ENCODE measurements at places on chromosomes 11 and 22.

- no peak for DNase-seq
Measured at GRCh38 chr11:34910817-34911216, 5.4 kb downstream of the APIP start.

GRCh38 chr22:36065462-36065774, 36.8 kb upstream of the RBFOX2 start:
- no peak for DNase-seq

- no peak for DNase-seq
Measured at GRCh38 chr22:48574776-48575617, 1252.7 kb downstream of the BRD1 start.

DNA sequence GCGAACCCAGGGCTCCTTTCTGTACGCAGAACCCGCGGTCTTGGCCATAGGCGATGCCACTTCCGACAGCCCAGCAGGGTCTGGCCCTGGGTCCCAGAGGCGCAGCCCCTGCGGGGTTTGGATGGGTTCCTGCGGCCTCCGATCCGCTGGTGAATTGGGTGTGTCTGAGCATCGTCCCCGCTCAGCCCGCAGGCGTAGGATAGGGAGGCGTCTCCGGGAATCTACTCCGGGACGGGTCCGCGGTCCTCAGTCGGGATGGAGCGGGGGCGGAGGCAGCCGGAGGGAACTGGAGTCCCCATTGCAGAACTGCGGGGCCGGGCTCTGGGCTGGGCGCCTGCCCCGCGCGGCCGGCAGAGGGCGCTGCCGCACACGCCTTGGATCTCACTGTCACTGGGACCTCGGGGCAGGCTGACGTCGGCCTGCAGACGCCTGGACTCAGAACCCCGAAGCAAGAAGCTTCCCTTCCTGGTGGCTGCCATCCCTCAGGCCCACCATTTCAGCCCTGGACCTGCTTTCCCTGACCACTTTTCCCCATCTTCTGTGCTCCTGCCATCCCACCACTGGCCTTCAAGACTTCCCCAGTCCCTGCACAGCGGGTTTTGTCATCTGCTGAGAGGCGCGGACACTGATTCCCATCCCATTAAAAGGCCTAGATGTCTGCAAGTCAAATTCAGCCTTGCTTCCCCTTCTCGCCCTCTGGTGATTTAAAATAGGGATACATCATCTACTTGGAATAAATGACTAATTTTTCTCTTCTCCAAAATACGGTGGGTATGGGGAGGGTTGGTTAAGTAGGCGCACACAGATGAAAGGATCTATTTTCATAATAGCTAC, 38.3 kb upstream of the CREB3L1 start:
- peak; percentile 83 for DNase-seq

DNA sequence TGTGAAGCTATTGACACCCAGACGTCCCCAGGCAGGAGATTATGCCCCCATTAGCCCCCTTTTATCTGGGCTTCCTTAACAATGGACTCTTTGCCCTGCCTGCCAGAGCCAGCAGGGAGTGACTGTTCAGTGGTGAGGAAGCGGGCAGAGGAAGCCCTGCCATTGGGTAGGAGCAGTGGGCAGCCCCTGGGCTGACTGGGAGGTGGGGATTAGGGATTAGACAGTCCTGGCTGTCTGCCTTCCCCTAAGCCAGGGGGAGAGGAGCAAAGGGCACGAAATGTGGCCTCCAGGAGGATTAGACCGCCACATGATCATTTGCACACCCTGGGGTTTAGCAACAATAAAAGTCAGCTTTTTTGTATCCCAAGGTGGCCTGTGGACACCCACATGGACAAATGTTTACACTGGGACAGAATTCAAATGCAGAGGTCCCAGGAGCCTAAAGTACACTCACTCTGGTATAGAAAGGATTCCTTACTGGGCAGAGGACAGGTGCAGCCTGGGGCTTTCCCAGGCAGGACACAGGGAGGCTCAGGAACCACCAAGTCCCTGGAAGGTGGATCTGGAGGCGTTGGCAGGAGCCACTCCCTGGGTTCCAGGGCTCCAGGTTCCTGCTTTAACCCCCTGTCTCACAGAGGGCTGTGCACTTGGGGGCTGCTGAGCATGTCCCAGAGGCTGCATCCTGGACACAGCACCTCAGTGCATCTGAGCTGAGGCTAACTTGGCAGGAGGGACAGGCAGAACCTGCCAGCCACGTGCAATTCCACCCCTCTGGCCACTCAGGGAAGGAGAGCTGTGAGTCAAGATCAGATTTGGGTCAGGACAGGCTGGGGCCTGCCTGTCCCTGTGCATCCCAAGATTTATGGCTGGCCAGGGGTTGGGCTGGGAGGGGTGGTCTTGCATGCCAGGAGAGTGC, 2.1 kb downstream of the PNPLA3 start:
- DNase-seq = peak; percentile 12

DNA sequence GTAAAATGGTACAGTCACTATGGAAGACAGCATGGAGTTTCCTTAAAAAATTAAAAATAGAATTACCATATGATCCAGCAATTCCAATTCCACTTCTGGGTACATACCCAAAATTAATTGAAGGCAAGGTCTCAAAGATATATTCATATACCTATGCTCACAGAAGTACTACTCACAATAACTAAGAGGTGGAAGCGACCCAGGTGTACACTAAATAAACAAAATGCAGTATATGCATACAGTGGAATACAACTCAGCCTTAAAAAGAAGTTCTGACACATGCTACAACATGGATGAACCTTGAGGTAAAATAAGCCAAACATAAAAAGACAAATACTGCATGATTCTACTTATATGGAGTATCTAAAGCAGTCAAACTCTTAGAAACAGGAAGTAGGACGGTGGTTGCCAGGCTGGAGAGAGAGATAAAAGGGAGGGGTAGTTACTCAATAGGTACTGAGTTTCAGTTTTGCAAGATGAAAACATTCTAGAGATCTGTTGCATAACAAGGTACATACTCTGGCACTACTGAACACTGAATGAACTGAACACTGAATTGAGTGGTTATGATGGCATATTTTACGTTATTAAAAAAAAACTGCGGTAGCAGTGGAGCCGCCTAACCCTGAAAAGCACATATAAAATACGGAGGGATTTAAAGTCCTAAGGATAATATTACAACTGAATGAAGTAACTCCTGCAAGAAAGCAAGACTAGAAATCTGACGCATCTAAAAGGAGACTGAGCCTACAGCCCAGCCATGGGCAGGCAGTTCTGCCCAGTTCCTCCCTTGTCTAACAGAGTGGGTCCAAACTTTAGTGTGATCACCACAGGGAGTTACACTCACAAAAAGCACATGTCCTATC, 12.8 kb downstream of the DGCR2 start:
- no peak for DNase-seq

DNA sequence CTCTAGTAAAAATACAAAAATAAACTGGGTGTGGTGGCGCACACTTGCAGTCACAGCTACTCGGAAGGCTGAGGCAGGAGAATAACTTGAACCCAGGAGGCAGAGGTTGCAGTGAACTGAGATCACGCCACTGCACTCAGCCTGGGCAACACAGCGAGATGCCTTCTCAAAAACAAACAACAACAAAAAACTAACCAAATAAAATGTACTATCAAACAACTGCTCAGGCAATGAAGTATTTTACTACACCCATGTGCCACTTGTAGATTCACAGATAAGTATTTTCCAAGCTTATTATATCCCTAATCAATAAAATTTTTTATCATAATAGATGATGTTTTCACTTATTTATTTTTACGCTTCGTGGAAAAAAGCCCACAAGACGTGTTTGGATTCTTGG, 924 bp downstream of the C11orf65 start:
- no peak for DNase-seq

- no peak for DNase-seq
Measured at GRCh38 chr11:65883058-65883761, 3.6 kb downstream of the CTSW start.

DNA sequence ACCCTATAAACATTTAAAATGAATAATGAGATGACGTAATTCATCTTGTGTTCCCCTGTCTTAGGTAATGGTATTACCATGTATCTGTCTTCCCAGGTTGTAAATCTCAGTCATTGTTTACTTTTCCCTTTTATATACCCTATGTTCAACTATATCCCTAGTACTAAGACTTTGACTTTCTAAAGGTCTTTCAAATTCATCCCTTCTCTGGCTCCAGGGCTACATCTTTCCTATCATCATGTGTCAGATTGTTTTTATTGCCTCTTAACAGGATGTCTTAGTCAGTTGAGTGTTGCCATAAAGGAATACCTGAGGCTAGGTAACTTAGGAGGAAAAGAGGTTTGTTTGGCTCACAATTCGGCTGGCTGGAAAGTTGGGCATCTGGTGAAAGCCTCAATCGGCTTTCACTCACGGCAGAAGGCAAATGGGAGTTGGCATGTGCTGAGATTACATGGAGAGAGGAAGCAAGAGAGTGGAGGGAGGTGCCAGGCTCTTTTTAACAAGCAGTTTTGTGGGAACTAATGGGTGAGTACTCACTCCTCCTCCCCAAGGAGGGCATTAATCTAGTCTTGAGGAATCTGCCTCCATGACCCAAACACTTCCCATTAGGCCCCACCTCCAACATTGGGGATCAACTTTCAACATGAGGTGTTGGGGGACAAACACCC, 11.6 kb upstream of the DLAT start:
- no peak for DNase-seq

GRCh38 chr11:19018901-19019300, 41.6 kb downstream of the MRGPRX2 start:
- no peak for DNase-seq

DNA sequence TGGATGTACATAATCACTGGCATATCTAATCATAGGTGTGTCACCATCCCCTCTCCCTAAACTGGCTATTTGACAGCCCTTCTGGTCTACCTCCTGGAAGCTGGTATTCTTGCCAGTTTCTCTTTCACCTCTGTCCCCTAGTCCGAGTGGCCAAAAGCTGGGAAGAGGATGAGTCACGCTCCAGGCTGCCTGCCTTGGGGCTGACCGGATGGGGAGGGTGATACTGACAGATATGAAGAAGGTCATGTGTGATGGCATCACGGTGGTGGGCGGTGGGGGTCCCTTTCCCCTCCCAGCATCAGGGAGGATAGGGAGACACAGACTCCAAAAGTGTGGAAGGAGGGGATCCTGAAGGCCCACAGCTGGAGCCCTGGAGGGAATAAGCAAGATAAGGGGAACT, 4.8 kb downstream of the OAF start:
- DNase-seq = no peak

DNA sequence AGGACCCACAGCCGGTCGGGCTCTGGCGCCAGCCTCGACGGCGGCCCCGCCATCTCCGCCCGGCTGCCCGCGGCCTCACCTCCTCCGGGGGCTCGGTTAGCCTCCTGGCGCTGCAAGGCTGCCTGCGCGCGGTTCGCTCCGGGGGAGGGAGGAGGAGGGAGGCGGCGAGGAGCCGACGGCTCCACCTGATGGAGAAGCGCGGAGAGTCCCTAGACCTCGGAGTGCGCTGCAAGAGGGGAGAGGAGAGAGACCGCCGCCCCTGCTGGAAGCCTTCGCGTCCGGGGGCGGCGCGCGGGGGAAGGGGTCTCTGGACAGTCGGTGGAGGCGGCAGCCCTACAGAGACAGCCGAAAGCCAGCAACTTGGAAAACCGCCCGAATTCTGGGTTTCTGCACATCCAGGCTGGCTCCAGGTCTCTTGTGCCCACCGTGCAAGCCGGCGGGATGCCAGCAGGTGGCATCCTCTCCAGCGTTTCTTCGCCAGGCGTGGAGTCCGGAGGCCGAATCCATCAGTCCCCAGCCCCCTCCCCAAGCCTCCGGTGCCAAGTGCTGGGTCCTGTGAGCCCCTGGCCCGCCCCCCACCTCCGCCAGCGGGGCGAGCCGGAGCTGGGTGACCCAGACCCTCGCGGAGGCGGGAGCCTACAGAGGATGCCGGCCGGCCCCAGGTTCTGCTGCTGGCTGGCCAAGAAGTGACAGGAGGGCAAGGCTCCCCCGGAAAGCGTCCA, 2.9 kb upstream of the KIRREL3 start:
- no peak for DNase-seq

GRCh38 chr22:30286813-30287647, 2.3 kb downstream of the CASTOR1 start:
- DNase-seq = peak; percentile 40

DNA sequence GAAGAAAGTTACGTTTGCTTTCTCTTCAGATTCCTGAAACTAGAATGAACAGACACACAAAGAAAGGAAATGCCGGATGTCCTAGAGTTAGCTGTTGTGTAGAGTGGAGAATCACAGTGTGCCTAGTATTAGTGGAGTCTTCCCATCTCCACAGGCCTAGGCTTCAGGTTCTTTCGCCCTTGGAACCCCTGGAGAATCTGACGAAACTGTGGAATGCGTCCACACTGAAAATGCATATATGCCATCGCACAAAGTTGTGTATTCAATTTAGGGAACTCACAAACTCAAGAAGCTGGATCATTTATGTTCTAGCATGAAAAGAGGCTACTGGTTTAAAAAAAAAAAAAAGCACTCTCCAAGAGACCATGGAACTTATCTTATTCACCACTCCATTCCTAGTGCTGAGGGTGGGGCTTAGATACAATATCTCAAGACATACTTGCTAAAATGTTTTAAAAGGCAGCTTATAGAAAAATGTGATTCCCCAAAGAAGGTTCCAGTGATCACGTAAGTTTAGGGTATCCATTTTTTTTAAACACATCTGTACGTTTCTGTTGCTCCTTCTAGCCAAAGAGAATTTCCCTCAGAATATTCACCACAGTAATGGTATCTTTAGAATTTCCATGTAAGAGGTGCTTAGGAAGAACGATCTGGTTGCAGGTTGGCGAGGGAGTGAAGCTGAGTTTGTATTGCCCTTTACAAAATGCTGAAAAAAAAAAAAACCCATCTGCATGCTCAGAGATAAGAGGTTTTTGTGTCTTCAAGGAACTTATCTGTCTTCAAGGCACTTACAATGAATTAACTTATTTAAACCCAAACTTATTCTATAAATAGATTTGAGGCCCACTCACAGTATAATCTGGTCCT, 20.0 kb downstream of the MAML2 start:
- no peak for DNase-seq

DNA sequence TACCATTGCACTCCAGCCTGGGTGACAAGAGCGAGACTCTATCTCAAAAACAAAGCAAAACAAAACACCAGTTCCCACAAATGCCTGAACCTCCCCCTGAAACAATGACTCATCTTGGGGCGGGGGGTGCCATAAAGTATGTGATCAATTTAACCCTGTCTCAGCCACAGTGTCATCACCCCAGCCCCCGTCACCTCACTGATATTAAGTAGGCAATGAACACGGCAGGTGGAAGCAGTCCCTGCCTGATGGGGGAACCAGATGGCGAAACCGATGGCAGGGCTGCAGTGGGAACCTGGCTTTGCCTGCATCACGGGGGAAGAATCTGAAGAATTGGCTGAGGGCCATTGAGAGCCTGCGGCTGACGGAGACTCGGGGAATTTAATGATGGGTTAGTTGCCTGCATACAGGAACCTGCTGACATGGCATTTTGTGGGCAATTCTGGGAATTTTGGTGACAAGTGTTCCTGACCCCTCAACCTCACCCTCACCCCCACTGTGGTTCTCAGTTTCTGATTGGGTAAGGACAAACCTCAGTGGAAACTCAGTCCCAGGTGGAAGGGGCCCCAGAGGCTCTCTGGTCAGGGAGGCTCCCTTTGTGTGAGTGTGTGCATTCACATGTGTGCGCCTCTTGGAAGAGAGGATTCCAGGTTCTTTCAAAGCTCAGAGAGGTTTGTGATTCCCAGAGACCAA, 39.1 kb upstream of the SHISAL1 start:
- DNase-seq = peak; percentile 86

- no peak for DNase-seq
Measured at GRCh38 chr11:102883141-102883540, 8.4 kb upstream of the MMP12 start.
